ENCODE measurements at places on chromosomes 2 and 18.

- DNase-seq: no peak
These were observed 17.9 kb downstream of the PCARE start for GRCh38 chr2:29056452-29056851.

- no peak for DNase-seq
These were observed 18.1 kb upstream of the CCDC88A start for GRCh38 chr2:55437515-55438390.

DNA sequence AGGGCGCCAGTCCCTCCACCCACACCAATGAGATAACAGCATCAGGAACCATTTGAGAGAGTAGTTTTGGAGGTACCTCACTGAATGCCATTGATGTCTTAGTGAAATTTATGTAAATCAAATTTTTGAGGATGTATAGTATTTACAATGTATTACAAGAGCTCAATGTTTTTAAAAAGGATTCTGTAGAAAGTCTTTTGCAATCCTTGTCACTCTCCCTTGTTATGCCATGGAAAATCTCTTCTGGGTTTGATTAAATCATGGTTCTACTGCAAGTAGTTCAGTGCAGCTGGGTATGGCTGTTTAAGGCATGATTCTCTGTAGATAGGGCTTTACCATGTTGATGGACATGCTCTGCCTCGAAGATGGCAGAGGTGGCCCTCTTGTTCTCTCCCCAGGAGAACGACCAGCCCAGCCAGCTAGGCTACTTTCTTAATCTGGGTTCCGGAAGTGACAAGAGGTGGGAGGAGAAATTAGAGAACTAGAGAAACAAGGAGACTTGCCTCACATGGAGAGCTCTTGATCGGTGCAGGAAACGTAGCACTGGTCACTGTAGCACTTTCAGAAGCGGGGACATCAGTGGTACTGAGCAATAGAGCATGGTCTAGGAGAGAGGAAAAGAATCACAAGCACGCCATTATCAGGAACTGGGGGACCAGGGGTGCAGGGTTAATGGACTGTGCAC lies 202.7 kb downstream of the CLIP4 start:
- DNase-seq: no peak

DNA sequence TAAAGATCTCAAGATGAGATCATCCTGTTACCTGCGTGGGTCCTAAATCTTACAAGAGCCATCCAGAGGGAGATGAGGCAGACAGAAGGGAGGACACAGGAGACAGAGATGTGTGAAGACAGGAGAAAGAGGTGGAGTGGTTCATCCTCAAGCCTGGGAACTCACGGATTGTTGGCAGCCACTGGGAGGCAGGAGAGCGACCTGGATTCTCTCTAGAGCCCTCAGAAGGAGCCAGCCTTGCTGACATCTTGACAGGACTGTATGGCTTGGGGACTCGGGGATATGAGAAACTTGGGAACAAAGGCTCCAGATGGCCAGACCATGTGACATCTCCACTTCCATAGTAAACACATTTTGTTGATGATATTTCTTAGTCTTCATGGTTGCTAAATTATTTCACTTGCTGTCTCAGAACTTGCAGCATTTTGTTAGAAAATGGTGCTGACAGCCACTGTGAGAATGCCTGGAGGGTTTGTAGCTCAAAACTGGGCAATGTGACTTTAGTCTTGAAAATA lies 57.8 kb upstream of the MC2R start:
- no peak for DNase-seq

- no peak for DNase-seq
These were observed 297.7 kb upstream of the RAB6C start for GRCh38 chr2:129681788-129682187.

DNA sequence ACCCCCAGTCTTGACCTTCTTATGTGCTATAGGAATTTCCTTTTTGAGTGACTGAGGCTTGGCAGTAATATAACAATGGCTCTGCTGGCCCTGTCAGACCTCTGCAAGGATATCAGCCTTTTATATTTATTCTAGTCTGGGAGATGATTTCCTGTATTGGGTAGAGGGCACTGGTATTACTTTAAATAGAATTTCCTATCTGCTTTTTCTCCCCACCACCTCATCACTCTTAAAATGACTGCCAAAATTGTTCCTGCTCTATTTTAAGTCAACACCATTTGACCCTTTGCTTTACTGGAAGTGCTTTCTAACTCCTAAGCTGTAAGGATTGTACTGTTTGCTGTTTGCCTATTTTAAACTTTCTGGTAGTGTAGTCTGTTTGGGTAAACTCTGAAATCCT lies 658.4 kb upstream of the FSHR start:
- no peak for DNase-seq

DNA sequence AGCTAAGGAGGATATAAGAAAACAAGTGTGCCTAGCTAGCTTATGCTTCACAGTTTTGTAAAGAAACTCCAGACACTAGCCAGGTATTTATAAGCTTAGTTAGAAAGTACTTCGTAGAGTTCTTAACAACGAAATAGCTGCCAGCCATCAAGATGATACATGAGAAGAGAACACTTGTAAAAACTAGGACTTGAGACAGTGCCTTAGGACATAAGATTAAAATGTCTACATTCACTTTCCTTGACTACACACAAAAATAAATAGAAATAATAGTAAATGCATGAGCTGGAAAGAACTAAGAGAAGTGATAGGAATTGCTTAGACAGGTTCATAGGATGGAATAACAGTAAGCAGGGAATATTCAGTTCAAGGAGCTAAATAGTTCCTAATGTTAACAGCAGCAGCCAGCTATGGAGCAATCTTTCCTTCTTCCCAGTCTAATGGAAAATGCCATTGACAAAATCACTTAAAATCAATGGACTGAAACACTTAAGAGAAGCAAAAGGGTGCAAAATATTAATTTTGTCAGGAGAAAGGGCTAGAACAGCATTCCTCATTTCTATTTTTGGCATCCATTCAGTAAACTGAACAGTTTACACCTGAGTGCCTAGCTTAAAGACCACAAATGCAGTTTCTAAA lies 186.6 kb downstream of the PDE11A start:
- DNase-seq: no peak

DNA sequence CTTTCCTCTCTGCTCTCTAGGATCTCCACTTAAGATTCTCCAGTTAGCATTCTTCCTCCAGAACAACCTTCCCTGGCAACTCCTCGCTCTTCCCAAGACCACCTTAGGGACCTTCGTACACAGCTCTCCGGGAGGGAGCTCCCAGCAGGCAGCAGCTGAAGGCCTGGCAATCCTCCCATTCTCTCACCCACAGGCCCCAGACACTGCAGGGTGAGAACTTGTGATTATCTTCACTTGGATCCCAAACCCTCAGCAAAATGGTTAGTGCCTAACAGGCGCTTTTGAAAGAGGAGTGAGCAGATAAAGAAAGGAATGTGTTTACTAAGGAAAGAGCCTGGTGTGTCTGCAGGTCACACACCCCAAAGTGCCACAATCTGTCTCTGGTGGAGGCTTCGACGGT lies 83.8 kb upstream of the SNTG2 start:
- no peak for DNase-seq

DNA sequence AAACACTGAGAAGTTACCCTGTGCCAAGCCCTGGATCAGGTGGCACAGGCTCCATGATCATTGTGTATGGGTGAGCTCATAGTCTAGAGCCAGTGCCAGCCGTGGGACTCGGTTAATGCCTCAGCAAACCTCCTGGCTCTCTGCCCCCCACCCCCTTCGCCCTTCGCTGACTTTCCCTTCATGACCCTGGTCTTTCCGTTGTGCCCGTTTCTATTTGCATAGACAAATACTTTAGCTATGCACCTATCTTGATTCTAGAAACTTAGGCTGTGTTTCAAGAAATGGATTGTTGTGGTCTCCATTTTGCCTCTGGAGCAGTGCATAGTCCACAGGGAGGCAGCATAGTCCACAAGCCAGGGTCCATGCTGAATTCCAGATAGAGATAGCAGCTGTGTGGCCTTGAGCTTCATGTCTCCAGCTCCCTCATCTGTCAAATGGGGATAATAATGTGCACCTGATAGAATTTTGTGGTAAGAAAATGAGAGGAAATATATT lies 44.8 kb upstream of the KDM3A start:
- peak; percentile 9 for DNase-seq
